ENCODE measurements at places on chromosomes 3 and 15.
A peak's percentile ranks its signal among the peaks of the same experiment; 100 is the strongest.

GRCh38 chr3:42490243-42490642 is 12.2 kb upstream of the VIPR1 start:
- DNase-seq: no peak

DNA sequence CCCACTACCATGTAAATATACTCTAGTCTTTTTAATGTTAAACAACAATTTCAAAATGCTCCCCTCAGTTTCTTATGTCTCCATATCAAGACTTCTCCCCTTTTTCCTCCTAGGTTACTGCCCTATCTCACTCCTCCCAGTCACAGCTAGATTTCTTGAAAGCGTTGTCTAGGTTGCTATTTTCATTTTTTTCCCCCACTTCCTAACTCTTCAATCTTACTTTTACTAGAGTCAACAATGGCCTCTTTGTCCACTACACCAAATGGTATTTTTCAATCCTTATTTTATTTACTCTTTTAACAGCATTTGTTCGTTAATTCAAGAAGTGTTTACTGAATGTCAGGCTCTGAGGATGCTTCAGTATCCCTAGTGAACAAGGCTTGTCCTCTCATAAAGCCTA is 84.4 kb downstream of the VPS8 start:
- DNase-seq: no peak

GRCh38 chr3:131388490-131388799 is 6.9 kb downstream of the NUDT16 start:
- DNase-seq: no peak

DNA sequence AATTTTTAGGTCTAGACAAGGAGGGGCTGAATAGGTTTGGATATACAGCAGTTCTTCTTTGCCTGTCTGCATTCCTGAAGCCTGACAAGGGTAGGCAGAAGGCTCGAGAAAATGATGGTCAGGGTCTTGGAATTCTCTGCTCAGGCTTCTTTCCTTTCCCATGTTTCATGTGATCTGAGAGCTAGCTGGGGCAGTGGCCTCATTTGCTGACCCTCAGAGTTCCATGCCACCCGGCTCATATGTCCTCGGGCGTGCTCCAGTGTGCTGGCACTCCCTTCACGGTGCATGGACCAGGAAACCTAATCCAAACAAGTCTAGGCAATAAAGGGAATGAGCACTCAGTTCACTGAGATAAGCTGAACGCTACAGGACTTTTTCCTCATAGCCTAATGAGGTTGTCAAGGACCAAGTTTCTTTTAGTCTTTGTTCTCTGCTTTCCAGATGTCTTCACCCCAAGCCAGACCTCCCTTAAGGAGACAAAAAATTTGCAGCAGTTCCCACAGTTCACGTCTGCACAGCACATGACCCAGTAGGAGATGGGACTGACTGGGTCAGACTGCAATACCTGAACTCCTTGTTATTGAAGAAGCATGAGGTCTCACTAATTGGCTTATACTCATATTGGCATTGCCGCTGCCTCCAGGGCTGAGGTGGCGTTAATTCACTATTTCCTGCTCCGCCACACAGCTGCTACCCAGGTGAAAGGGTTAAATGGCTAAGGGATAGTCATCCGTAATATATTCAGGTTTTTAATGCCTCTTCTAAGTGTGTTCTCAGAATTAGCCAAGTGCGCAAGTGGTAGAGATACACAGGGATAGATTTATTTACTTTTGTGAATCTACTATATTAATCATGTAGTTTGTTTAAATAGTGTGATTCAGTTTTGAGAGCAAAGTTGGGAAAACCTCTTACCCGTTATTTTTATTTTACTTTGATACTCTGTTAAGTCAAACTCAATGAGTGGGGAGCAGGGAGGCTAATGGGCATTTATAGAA is 15.3 kb upstream of the RTP4 start:
- DNase-seq: no peak

DNA sequence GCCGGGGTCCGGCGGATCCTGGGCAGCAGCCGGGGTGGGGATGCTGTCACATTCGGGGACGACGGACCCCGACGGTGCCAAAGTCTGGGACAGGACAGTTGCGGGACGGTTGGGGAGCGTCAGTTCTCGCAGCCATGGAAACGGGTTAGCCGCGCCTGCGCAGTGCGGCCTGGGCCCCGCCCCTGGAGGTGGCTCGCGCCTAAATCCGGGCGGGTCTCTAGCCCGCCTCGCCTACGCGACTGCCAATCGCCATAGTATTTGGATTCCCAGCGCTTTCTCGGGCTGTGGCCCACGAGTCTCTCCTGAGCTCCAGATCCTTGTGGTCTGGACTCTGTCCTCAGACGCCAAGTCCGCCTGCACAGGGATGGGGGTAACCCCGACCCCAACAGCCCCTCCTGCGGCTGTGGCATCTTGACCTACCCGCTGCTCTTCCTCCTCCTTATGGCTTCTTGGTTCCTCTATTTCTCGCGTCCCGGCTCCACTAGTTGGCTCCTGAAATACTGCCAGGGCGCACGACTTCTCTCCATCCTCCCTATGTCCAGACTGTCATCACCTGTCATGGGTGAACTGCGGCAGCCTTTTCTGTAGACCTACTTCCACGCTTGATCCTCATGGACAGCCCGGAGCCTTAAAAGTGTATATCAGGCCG is at the start of gene ZMYND10:
TSS of gene ZMYND10 (minus strand) at position 147 of the 649 bp plus-strand sequence. CDS start 153 bp downstream, outside the sequence.
- DNase-seq: no peak

DNA sequence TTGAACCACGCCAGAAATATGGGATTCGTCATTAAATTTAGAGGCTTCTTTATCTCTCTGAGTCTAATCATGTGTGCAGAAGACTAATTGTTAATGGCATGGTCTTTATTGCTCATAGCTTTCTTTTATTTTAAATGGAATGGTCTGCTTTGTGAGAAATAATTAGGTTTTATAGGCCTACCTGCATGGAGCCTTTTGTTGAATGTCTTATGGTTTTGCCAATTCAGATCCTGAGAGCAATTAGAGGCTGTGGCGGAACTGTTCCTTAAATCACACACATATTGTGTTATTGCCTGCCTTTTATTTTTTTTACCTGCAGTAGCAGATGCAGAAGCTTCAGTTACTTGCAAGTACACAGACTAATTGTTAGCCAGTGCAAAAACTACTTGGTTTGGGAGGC is 306.2 kb downstream of the NLGN1 start:
- DNase-seq: peak; percentile 41

All from NCI-H2107 (cell line).